ENCODE measurements at places on chromosomes 2 and 18.

DNA sequence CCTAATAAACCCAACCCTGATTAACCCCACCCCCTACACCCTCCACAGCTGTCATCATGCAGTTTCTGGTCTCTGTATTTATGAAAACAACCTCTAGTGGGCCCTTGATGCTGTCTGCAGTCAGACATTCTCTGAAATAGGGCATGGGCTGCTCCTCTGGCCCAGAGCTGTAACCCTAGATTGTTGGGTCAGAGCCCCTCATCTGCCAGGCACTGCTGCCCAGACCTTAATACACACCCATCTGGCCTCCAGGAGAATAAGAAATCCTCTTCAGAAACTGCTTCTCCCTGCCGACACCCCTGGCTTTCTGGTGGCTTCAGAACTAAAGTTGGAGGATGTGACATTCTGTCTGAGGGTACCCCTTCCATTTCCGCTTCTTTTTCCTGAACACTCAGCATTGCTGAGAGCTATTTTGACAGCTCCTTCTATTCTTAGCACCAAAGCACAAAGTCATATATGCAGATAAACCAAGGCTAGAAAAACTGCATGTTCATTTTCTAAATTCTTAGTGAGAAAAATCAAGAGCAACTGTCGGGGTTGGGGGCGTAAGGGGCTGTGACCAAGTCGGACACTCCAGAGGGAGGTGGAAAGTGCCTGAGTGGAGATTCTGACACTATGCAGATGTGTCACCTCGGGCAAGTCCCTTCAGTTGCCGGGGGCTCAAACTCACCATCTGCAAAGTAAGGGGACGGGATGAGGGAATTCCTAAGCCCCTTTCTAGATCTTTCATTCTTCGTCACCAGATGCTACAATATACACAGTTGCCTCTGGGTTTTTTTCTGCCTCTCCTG, 28.7 kb downstream of the SRSF7 start:
- DNase-seq, result no peak

- DNase-seq, result peak; percentile 94
These were observed 1.2 kb downstream of the RTKN start for GRCh38 chr2:74440378-74441169.

GRCh38 chr2:96463119-96463518, 42.0 kb downstream of the NEURL3 start:
- no peak for DNase-seq

GRCh38 chr18:8799596-8800441, 94.5 kb downstream of the MTCL1 start:
- DNase-seq, result no peak

DNA sequence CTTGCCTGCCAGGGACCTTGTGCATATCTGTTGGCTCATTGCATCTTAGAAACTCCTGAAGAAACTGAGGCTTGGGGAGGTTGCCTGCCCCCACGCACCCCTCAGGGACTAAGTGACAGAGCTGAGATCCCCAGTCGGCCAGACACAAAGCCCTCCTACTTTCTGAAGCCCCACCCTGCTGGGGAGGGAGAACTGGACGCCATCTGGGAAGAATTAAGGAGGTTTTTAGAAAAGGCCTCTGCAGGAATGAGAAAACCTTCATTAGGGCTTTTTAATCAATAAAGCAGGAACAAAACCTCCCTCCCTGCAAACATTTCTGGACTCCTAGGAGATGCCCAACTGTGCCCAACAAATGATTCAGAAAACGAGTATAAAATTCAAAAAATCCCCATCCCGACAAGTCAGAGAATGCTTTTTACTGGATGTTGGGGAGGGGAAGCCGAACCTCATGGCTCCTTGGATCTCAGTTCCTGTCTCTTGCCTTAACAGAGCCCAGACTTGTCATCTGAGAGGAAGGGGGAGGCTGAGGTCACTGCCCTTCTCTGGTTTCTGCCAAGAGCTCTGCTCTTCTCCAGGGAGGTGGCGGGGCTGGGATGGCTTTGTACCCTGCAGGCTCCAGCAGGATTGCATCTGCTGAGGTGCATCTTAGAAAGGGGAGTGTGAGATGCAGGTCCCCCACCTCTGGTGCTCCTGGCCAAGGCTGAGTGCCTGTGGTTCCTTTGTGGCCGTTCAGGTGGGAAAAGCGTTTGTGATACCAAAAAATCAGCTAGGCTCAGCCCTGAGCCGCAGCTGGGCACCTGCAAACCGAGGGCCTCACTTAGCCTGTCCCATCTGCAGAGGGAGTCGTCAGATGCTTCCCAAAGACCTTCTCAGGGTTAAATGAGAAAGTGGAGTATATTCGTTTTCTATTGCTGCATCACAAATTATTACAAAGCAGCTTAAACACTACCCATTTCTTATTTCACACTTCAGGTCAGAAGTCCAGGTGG, 142.4 kb downstream of the ZFP36L2 start:
- DNase-seq, result peak; percentile 65

DNA sequence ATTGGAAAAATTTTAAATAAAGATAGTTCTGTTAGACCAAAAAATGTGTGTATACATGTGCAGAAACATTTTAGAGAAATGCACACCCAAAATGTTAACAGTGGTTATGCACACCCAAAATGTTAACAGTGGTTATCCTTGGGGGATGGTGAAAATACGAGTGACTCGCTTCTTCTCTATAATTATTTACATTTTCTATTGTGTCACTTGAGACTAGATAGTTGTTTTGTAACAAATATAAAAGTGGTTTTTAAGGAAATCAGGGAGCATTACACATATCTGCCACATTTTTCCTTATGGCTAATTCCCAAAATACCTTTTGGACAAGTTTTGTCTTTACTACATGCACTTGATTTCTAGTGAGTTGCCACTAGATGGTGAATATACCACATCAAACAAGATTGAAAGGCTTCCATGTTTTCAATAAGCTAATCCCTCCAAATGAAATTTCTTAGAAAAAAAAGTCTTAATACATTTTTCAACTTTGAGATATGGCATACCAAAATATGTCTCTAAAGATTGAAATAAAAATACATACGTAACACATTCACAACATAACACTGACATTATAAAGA, 9.0 kb upstream of the HIBCH start:
- DNase-seq, result no peak

DNA sequence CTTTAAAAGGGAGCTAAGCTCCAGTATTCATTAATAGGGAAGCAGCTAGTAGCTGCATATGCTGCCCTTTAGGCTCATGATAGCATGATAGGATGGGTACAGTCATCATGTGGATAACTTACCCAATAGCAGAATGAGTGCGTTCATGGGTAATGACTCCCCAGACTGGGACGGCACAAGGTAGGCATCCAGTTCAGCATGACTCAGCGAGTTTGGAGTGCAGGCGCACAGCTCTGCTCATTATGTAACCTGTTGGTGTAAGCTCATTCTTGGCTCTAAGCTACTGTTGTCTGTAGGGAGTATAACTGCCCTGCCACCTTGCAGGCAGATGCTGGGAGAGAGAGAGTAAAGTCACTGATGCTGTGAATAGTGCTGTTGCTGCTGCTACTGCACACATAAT, 209.2 kb upstream of the SYT4 start:
- DNase-seq, result no peak

DNA sequence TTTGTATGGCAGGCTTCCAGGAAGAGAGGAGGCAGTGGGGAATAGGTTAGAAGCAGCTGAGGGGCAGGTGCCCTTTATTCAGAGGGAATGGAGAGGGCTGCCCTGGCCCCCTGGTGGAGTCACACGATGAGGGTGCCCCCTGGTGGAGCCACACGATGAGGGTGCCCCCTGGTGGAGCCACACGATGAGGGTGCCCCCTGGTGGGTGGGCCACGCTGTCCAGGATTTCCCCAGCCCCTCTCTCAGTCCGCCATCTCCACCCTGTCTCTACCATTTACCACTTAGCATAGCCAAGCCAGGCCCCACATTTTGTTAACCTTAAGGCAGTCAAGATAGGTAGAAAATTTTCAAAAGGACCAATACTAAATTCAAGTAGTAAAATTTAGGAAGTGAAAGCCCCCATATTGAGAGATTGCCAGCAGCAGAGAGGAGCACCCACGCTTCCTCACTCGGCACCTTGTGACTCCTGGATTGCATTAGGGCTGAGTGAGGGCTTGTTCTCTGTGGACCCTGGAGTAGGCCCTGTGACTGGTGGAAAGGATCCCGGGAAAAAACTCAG, 10.4 kb upstream of the FAM228A start:
- no peak for DNase-seq

- no peak for DNase-seq
These were observed 70.5 kb upstream of the TFCP2L1 start for GRCh38 chr2:121355488-121355887.

GRCh38 chr2:27231921-27232320, 14.8 kb downstream of the CAD start:
- DNase-seq, result no peak
